ENCODE measurements at places on chromosomes 1 and 21.

GRCh38 chr1:60283690-60284089 is 210.1 kb upstream of the C1orf87 start:
- DNase-seq: peak; percentile 14

GRCh38 chr1:115978292-115978941 is 2.1 kb downstream of the SLC22A15 start:
- DNase-seq: no peak

GRCh38 chr1:212945463-212946160 is 4.7 kb upstream of the VASH2 start:
- DNase-seq: no peak

DNA sequence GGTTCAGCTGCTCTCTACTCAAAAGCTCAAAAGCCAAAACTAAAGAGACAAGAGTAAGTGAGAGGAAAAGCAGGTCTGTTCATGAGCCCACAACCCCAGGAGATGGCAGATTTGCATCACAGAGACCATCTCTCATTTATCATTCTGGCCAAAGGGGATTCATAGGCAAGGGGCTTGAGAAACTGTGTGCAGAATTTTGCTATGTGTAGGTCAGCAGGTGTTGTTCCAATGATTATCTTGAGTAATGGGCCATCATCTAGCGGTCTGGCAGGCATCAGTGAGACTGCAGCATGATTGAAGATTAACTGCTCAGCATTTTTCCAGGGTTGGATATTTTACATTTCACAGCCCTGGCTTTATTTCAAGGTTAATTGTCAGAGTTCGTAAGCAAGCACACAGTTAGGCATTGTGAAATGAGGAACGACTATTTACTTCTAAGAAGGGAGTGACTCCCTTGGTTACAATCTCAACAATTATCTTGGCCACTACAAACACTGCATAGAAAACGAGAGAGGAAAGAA is 1204.6 kb upstream of the TMPRSS15 start:
- DNase-seq: no peak

DNA sequence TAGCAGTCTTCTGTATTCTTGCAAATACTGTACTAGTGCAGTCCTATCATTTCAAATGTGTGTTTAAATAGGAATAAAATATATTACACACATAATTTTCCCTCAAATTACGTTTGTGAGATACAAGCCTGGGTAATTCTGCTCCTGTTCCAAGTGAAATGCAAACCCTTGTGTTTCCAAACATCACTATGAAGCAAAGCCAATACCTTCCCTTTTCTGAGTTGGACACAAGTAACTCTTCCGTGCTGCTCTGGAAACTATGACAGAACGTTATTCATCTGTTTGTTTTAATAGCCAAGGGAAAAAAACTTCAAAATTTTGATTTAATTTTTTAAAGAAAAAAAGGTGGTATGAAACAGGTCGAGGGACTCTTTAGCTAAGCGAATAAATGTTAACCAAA is 73.7 kb upstream of the UBE2U start:
- DNase-seq: no peak

GRCh38 chr1:10515976-10516750 is 41.4 kb downstream of the PEX14 start:
- no peak for DNase-seq

- DNase-seq: no peak
These were observed 6.0 kb downstream of the LORICRIN start for GRCh38 chr1:153265457-153265856.

DNA sequence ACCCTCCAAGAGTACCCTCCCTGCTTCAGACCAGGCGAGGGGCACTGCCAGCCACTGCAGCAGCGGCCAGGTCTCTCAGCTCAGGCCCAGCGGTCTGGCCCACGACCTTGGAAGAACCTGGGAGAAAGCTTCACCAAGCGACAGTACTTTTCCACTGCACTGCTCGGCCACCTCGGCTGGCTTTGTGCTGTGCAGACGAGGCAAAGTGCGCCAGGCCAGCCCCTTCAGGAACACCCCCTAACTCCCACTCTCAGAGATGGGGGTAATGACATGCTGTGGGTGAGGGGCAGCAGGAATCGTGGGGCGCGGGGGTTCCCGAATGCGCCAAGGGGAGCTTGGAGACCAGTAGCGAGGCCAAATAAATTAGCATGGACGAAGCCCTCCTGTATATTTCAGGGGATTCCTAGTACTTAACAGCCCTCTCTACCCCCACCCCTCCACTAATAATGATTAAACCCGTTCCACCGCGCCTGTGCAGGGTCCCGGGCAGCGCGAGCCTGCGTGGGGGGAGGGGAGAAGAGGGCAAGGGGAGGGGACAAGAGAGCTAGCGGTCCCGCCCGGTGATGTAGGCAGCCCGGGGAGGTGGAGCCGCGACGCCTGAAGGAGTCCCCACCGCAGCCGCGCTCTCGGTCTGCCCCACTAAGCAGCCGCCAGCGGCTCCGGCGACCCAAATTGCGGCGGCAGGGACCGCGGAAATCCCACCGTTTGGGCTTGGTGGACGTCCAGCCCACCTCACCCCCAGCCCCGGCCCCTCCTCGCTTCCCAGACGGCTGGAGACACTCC is at the start of gene FAM43B:
FAM43B (plus strand) TSS at position 629 of the 783 bp plus-strand sequence. CDS start 401 bp downstream, outside the sequence.
- DNase-seq: no peak

DNA sequence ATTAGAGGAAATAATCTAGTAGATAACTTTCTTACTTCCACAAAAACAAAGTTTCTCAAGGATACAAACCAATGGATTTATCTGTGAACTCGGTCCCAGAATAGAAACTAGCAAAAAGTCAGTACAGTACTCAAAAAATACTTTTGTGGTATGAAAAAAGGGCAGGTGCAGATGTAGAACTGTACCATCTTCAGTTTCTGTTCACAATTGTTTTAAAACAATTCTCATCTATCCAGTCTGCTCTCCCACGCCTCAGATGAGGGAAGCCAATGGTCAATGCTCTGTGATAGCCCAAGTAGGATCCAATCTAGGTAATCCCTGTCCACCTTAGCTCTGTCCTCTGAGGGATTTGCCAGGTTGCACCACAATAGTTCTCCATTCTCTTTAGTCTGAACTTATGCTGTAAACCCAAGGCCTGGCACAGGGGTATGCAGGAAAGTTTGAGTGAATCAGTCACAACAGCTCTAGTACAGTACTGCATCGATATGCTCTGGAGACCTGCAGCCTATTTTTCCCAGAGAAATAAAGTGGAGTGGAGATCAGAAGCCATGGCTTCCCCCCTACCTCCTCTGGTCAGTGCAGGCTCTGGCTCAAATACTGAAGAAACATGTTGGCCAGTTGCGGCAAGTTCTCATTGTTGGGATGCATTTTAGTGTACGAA is 1.4 kb downstream of the KTI12 start:
- DNase-seq: no peak

DNA sequence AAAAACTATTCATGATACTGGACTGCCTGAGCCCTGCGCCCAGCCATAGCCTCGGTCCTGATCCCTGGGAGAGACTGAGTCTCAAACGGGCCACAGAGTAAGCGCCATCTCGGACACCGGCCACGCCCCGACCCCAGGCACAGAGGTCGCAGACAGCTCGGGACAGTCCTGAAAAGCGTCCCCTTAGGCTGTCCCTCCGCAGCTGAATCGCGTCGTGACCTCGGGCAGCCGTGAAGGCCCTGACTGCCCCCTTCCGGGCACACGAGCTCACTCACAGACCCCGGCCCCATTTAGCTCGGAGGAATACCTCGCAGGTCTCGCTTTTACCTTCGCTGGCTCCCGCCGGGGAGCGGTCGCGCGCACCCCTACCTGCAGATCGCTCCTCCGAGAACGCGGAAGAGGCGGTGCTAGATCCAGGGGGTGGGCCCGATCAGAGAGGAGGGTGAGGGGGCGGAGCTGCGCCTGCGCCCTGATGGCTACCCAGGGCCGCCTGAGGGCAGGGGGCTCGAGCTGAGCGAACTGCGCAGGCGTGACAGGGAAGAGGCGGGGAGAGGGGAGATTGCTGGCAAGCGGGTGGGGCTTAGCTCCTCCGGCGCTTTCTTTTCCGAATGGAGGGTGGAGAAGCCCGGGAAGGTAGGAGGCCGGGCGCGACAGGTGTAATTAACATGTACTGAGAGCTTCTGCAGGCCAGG is at the start of gene MKNK1:
MKNK1 (minus strand) TSS at position 411 of the 692 bp plus-strand sequence. CDS start 20,941 bp downstream, outside the sequence.
- peak; percentile 93 for DNase-seq

DNA sequence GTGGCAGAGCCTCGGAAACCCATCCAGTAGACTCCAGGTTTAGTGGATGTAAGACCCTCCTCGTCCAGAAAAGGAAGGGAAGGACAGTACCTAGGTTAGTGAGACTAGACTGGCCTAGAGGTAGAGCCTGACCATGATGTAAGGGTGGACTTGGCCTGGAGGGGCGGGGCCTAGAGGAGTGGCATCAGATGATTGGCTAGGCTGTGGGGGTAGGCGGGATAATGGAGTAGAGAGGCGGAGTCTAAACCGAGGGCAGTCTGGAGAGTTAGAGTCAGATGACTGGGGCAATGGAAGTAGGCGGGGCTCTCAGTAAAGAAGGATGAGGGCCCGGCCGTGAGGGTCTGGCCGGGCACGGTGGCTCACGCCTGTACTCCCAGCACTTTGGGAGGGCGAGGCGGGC is 70.1 kb downstream of the EPHB2 start:
- no peak for DNase-seq

DNA sequence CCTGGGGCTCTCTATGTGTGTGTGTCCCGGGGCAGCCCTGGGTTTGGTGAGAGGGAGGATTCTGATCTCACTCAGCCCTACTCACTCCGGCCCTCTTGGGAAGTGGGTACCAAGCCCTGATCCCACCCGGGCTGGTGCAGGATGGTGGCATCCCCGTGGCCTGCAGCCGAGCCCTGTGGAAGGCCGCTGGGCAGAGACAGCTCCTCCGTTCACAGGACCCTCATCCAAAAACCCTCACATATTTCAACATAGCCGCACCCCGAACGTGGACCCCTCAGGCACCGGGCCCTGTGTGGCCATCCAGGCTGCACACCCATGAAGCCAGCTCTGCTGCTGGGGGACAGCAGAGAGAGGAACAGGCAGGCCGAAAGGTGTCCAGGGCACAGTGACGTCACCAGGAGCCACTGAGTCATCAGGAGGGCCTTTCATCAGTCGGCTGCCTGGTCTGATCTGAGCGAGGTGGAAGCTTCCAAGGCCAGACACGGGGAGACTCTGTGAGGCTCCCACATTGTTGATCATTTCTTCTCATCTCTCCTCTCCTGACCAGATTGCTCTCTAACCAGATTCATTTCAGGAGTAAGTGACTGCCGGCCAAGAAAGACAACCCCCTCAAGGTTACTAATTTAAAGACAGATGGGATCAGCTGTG is 16.2 kb upstream of the GPR157 start:
- peak; percentile 57 for DNase-seq

DNA sequence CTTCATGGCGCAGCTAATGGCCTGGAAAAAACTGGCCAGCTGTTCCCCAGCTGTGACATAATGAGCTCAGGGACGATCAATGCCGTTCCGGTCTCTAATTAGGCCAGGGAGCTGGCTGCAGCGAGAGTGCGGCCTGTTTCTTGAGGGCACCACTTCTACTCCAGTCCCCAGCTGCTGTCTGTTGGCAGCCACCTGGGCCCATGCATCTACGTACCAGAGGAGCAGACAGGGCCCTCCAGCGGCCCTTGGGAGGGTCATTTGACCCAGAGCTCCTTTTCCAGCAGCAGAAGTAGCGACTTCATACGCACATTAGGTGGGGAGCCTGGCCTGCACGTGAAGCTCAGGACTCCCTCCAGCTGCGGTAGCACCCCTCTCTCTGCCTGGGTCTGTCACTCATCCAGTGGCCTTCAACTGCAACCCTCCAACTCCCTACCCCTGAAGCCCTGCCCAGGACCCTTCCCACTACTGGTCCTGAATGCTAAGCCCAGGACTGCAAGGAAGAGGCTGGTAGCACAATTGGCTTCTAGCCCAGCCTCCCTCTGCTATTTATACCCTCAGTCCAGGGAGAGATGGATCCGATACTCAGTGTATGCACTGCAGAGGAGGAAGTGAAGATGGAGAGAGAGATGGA is 9.1 kb upstream of the GPR61 start:
- DNase-seq: no peak

GRCh38 chr1:240445369-240445768 is 166.6 kb downstream of the GREM2 start:
- DNase-seq: no peak

DNA sequence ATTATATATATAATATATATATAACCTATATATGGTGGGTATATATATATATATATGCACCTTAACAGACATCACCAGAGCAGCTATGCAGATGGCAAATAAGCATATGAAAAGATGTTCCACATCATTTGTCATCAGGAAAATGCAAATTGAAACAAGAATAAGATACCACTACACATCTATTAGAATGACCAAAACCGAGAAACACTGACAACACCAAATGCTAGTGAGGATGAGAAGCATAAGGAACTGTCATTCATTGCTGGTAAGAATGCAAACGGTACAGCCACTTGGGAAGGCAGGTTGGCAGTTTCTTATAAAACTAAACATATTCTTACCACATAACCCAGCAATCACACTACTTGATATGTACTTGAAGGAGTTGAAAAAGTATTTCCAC is 219.8 kb upstream of the PRMT6 start:
- no peak for DNase-seq

GRCh38 chr1:227362039-227362438 is 43.7 kb upstream of the CDC42BPA start:
- no peak for DNase-seq

DNA sequence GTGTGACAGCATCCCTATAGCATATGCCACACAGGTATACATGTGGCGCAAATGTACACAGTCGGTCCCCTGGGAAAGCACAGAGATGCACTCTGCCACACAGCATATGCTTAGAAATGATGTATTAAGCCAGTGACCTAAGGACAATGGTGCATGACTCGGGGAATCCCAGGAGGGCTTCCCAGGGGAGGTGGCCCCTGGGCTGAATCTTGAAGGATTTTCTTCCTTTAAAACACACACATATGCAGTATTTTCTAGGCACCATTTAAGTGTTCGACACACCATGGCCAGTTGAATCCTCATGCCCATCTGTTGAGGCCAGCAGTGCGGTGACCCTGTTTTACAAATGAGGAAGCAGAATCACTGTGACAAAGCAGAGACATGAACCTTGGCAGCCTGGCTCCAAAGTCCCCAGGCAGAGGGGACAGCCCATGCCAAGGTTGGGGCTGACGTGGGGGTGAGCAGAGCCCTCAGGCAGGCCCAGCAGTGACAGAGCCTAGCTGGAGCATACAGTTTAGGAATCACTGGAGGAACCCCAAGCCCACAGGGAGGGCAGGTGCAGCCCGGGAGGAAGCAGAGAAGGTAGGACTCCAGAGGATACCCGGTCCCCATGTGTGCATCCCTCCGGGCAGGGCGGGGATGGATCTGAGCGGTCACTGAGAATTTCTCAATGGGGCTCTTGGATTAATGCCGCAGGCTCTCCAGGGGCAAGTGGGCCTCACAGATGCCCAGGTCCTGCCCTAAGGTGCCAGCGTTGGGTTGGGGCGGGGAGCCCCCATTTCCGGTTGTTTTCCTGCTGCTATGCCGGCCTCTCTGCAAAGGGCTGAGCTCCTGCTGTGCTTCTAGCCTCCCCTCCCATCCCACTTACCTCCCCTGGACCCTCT is 28.4 kb downstream of the WNT3A start:
- DNase-seq: no peak

- DNase-seq: no peak
These were observed 88.0 kb upstream of the IVNS1ABP start for GRCh38 chr1:185404907-185405568.

DNA sequence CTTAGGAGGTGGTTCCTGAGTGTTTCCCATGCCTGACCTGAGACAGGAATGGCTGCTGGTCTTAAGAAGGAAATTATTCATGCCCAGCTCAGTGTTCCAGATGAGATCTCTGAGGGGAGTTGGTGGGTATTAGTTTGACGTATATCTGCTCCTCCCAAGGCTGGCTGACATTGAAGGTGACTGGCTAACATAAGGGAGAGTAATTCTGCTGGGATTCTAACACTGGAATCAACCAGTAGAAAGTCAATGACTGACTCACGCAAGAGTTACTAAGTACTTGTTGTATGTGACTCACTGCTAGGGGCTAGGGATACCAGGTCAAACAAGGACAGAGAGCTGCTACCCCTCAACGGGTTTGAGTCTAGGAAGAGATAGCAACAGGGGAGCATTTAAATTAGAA is 177.3 kb downstream of the CACNA1E start:
- DNase-seq: no peak
